ENCODE measurements at places on chromosomes 2 and 18. TPM values are rescaled to one million over a fixed set of nuclear protein-coding genes. Genes with fewer than 3 reads are reported as not detected.
A peak's percentile ranks its signal among the peaks of the same experiment; 100 is the strongest.

DNA sequence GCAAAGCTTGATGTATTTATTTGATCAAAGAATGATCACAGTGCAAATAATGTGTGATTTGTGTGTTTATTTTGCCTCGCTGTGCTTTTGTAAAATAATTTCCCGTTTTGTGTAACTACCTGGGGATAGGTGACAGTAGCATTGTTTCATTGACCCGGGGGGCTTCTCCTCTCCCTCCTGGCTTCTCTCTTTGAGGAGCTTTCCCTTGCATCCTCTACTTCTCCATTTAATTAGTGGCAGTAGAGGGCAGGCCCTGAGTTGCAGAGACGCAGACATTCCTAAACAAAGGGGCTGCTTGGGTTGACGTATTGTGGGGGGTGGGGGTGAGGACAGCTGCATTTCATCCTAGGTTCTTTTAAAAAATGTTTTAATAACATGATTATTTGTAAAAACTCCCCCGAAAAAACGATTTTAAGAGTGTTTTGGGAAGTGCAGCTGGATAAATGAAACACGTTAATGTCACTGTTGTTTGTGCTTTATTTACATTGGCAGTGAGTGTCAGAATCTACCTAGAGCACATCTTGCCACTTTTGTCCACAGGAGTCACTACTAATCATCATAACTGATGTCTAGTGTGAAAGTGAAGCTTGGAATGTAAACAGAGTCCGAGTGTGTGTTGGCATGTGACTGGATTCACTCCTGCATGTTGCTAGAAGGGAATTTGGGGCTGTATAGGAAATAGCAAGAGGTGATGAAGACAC, 2.2 kb downstream of the NEDD4L start:
- no peak for DNase-seq
- H3K4me1 ChIP-seq: peaks cover 22% of the 10 kb centered on the region
- H3K36me3 ChIP-seq: no peaks in the 10 kb centered on the region
- H3K4me3 ChIP-seq: peak overlapping the region; percentile 93
- H3K27me3 ChIP-seq: no peaks in the 10 kb centered on the region

The ZNF236 gene
- total RNA-seq: 14.3 TPM

GRCh38 chr2:239600650-239601049, 199.8 kb upstream of the HDAC4 start:
- no peak overlapping the region for H3K4me3 ChIP-seq
- H3K36me3 ChIP-seq: no peaks in the 10 kb centered on the region
- H3K4me1 ChIP-seq: peaks cover 2% of the 10 kb centered on the region
- DNase-seq: no peak
- no peak overlapping the region for H3K27ac ChIP-seq

- H3K27me3 ChIP-seq: no peaks in the 10 kb centered on the region
- no peak overlapping the region for H3K27ac ChIP-seq
- no peaks in the 10 kb centered on the region for H3K4me1 ChIP-seq
- no peaks in the 10 kb centered on the region for H3K36me3 ChIP-seq
- H3K4me3 ChIP-seq: no peak overlapping the region
Measured at GRCh38 chr2:54879598-54880332, 156.3 kb downstream of the EML6 start.

The UGT1A10 gene
- not detected for total RNA-seq

DNA sequence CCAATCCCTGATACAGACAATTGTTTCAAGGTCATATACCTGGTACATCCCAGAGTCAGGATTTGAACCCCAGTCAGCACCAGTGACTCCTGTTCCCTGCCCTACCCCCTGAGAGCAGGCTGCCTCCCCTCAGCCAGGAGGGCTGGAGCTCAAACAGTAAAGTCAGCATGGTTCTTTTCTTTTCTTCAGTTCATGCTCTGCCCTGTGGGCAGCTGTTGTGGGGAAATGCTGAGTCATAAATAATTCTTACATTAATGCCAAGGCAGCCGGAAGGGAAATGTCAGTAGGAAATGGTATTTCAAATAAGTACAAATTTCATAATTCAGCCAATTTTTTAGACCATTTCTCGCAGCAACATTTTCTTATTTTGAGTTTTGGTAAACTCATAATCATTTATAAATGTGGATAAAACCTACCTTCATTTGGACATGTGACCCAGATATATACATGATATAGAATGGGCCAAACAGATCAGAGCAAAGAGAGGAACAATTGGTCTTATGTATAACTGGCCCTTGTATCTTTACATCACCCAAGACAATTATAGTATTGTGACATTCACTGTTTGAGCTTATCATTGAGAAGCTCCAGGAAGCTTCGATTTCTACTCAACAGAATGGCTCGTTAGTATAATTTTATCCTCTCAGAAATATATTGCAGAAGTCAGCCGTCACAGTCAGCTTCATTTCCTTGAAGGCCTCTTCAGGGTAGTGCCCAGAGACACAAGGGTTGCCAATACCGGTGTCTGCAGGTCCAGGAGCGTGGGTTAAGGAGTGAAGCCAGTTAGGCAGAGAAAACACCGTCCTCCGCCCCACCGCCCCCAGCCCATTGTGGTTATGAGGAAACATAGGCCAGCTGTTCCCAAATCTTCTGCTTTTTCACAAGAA, 28.0 kb upstream of the SCYGR1 start:
- peaks cover 56% of the 10 kb centered on the region for H3K4me1 ChIP-seq
- DNase-seq: peak; percentile 23
- H3K4me3 ChIP-seq: peak overlapping the region; percentile 59
- peaks cover 9% of the 10 kb centered on the region for H3K36me3 ChIP-seq

The MROH2A gene
- total RNA-seq: not detected

The CCDC74B gene
- total RNA-seq: 0.72 TPM

GRCh38 chr18:9096007-9096371, 6.5 kb upstream of the NDUFV2 start:
- peak overlapping the region; percentile 96 for H3K27ac ChIP-seq
- H3K4me3 ChIP-seq: peak overlapping the region; percentile 66
- H3K27me3 ChIP-seq: no peaks in the 10 kb centered on the region
- peaks cover 49% of the 10 kb centered on the region for H3K4me1 ChIP-seq
- H3K36me3 ChIP-seq: peaks cover 12% of the 10 kb centered on the region

GRCh38 chr18:23765931-23766330, 76.7 kb downstream of the LAMA3 start:
- peaks cover 7% of the 10 kb centered on the region for H3K27me3 ChIP-seq
- H3K27ac ChIP-seq: no peak overlapping the region
- no peaks in the 10 kb centered on the region for H3K36me3 ChIP-seq
- H3K4me1 ChIP-seq: no peaks in the 10 kb centered on the region
- DNase-seq: no peak
- no peak overlapping the region for H3K4me3 ChIP-seq

DNA sequence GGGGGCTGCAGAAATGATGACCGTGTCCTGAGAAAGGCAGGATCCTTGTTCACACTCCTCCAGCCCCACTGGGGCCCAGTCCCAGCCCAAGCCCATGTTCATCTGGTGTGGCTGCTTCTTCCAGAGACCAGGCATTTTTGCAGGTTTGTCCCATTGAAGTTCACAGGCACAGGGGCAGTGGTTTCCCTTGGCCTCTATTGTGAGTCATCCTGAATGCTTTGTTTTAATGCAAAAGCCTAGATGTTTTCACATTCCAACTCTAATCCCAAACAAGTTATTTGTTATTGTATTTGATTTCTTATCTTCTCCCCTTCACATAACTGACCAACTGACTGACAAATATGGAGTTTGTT, 426.4 kb upstream of the ID2 start:
- no peaks in the 10 kb centered on the region for H3K27me3 ChIP-seq
- no peak overlapping the region for H3K4me3 ChIP-seq

GRCh38 chr2:221555494-221555846, 16.6 kb downstream of the EPHA4 start:
- no peak for DNase-seq
- H3K4me3 ChIP-seq: no peak overlapping the region
- no peak overlapping the region for H3K27ac ChIP-seq
- H3K4me1 ChIP-seq: no peaks in the 10 kb centered on the region
- peaks cover 2% of the 10 kb centered on the region for H3K36me3 ChIP-seq
- peaks cover 4% of the 10 kb centered on the region for H3K27me3 ChIP-seq

- peaks cover 21% of the 10 kb centered on the region for H3K4me1 ChIP-seq
- H3K27me3 ChIP-seq: no peaks in the 10 kb centered on the region
- no peak overlapping the region for H3K27ac ChIP-seq
- H3K36me3 ChIP-seq: peaks cover 3% of the 10 kb centered on the region
- H3K4me3 ChIP-seq: no peak overlapping the region
- no peak for DNase-seq
Measured at GRCh38 chr2:25881764-25882163, 3.5 kb upstream of the ASXL2 start.

- H3K4me3 ChIP-seq: no peak overlapping the region
- no peak overlapping the region for H3K27ac ChIP-seq
- H3K36me3 ChIP-seq: no peaks in the 10 kb centered on the region
- H3K4me1 ChIP-seq: no peaks in the 10 kb centered on the region
Measured at GRCh38 chr2:129180124-129180716, 799.2 kb upstream of the RAB6C start.

- no peak for DNase-seq
- no peak overlapping the region for H3K27ac ChIP-seq
- no peaks in the 10 kb centered on the region for H3K36me3 ChIP-seq
- H3K4me3 ChIP-seq: no peak overlapping the region
- no peaks in the 10 kb centered on the region for H3K4me1 ChIP-seq
Measured at GRCh38 chr2:170253721-170254230, 75.8 kb downstream of the MYO3B start.

The TUBB8B gene
- not detected for total RNA-seq

DNA sequence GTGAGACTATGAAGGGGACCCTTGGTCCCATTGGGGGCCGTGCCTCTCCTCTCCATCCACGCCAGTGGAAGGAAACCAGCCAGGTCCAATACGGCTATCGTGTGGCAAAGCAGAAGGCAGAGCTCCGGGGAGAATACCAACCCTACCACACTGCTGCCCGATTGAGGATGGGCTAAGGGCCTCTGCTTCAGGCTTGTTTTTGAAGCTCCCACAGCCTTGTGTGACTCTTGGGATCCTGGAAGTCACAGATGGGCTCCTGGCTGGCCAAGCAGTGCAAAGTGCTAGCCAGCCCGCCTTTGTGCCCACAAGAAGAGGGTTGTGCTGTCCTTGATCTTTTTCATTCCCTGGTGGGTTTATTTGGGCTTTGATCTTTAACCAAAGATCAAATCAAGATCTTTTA, 70.6 kb upstream of the ID2 start:
- no peaks in the 10 kb centered on the region for H3K27me3 ChIP-seq
- peaks cover 11% of the 10 kb centered on the region for H3K4me1 ChIP-seq
- no peaks in the 10 kb centered on the region for H3K36me3 ChIP-seq
- DNase-seq: no peak
- H3K27ac ChIP-seq: no peak overlapping the region

- no peak for DNase-seq
- no peaks in the 10 kb centered on the region for H3K27me3 ChIP-seq
- no peak overlapping the region for H3K27ac ChIP-seq
- no peak overlapping the region for H3K4me3 ChIP-seq
- no peaks in the 10 kb centered on the region for H3K36me3 ChIP-seq
- H3K4me1 ChIP-seq: no peaks in the 10 kb centered on the region
Measured at GRCh38 chr2:46770622-46771021, 145.0 kb downstream of the MCFD2 start.

The MAP2 gene
- total RNA-seq: not detected

The CLK1 gene
- 70.2 TPM for total RNA-seq

The STARD6 gene
- total RNA-seq: not detected

DNA sequence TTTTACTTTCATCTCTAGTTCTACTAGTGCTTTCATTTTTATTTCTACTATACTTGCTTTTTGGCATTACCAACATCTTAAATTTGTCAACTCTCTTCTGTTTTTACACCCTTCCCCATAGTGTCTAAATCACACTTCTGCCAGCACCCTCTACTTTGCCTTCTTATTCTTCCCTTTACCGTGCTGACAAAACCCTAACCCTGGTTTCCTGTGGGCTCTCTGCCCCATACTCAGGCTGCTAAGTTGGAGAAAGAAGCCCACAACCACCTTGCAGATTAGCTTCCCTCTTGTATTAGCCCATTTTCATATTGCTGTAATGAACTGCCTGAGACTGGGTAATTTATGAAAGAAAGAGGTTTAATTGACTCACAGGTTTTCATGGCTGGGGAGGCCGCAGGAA, 24.8 kb downstream of the GIGYF2 start:
- no peak for DNase-seq
- H3K4me3 ChIP-seq: no peak overlapping the region
- peak overlapping the region; percentile 26 for H3K27ac ChIP-seq
- H3K27me3 ChIP-seq: no peaks in the 10 kb centered on the region
- H3K36me3 ChIP-seq: peaks cover 52% of the 10 kb centered on the region

DNA sequence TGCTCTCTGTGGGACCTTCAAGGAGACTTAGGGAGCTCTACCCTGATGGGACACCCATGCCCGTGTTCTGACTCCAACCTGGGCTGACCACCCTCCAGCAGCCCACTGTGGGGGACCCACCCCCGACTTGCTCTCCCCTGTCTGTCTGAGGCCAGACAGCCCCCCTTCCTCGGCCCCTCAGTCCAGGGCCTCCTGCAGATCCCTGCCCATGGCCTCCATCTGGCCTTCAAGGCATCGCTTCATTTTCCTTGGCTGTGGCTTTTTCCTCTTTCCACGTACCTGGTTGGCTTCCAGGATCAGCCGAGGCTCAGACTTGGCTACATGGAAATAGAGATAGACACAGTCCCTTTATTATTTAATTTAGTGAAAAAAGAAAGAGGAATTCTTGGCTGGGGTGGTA, 290.0 kb downstream of the CYP26B1 start:
- H3K27ac ChIP-seq: no peak overlapping the region
- H3K36me3 ChIP-seq: no peaks in the 10 kb centered on the region
- no peak for DNase-seq
